ENCODE measurements at places on chromosomes 1 and 21. TPM values are rescaled to one million over a fixed set of nuclear protein-coding genes. Genes with fewer than 3 reads are reported as not detected.

RCSD1 gene
- polyA plus RNA-seq: 60.8 TPM

PDC gene
- 0.27 TPM for polyA plus RNA-seq

RHD gene
- 0.30 TPM for polyA plus RNA-seq

RXRG gene
- polyA plus RNA-seq: 51.3 TPM

PPM1J gene
- 3.8 TPM for polyA plus RNA-seq

ZNF683 gene
- polyA plus RNA-seq: not detected

FCGR3B gene
- polyA plus RNA-seq: not detected

ZNF644 gene
- polyA plus RNA-seq: 31.5 TPM

Data from hindlimb muscle (tissue), 1 donor.